Fibroblast of skin of back (primary cell): ENCODE measurements at places on chromosomes 5 and 9.

DNA sequence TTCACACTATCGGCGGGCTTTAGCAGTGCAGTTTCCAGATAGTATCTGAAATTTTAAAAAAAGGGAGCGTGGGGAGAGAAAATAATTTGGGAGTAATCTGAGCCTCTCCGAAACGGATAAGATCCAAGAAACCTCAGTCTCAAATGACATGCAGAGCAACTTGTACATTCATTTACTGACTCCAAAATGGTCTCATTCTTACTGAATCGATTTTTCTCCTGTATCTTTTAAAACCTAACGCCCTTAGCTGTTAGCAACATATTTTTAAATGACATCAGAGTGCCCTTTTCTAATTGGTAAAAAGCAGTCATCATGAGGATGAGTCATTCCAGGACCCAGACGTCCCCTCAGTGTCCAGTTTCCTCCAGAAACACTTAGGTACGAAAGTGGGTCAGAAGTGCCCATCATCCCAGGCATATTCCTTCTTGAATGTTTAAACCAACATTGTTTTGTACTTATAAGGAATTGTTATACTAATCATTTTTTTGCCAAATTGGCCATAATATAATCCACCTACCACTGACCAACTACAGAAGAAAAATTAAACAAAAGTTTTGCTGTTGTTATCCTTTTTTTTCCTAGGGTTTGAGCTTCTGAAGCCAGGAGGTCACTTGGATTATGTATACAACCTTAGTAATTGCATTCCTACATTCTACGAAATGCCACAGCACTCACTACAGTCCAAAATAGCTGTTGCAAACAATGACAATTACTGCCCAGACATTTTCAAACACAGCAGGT, 354.4 kb downstream of the ADAMTS6 start:
- DNase-seq: peak; percentile 72

- DNase-seq: no peak
Measured at GRCh38 chr5:37938076-37938852, 98.4 kb upstream of the GDNF start.

GRCh38 chr5:14724633-14725032, 60.1 kb downstream of the OTULIN start:
- DNase-seq: no peak

DNA sequence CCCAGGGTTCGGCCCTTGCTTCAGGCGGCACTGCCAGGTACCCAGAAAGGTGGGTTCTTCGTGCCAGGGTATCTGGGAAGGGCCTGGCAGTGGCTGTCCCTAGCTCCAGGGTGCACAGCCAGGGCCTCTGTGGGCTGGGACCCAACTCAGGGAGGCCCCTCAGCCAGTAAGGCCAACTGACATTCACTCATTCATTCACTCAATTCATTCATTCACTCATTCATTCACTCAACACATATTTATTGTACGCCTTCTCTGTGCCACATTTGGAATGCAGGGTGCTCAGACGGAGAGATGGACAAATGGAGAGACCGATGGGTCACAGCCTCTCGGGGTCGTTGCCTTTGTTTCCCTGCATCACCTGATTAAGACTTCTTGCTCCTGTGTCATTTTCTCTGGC, 154.9 kb downstream of the GAPVD1 start:
- no peak for DNase-seq

- no peak for DNase-seq
Measured at GRCh38 chr9:110290001-110290400, 33.7 kb upstream of the TXN start.

DNA sequence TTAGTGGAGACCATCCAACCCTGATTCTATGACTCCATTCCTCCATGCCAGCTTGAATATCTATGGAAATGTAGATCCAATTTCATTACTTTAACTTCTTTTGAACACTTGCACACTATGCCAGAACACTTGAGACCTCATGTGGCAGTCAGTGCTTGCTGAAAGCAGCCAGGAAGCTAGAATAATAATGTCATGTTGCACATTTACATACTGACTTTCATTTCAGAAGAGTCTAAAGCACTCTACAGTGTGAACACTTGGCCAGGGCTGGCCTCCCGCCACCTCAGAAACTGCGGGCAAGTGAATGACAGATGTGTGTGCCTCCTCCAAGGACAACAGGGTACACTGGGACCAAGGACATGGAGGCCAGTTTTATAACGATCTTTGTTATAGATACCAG, 97.3 kb downstream of the SLF1 start:
- no peak for DNase-seq

- DNase-seq: no peak
Measured at GRCh38 chr5:26641492-26641891, 396.9 kb downstream of the CDH9 start.

GRCh38 chr5:91225848-91226686, 157.1 kb downstream of the ARRDC3 start:
- DNase-seq: no peak

GRCh38 chr5:55440188-55440646, 94.5 kb downstream of the PLPP1 start:
- peak; percentile 67 for DNase-seq

- DNase-seq: no peak
Measured at GRCh38 chr9:82333671-82334070, 345.1 kb downstream of the SPATA31D1 start.

GRCh38 chr9:36932198-36932597, 101.9 kb downstream of the PAX5 start:
- DNase-seq: no peak

- DNase-seq: no peak
Measured at GRCh38 chr5:165076686-165077085, 1571.3 kb downstream of the MAT2B start.

DNA sequence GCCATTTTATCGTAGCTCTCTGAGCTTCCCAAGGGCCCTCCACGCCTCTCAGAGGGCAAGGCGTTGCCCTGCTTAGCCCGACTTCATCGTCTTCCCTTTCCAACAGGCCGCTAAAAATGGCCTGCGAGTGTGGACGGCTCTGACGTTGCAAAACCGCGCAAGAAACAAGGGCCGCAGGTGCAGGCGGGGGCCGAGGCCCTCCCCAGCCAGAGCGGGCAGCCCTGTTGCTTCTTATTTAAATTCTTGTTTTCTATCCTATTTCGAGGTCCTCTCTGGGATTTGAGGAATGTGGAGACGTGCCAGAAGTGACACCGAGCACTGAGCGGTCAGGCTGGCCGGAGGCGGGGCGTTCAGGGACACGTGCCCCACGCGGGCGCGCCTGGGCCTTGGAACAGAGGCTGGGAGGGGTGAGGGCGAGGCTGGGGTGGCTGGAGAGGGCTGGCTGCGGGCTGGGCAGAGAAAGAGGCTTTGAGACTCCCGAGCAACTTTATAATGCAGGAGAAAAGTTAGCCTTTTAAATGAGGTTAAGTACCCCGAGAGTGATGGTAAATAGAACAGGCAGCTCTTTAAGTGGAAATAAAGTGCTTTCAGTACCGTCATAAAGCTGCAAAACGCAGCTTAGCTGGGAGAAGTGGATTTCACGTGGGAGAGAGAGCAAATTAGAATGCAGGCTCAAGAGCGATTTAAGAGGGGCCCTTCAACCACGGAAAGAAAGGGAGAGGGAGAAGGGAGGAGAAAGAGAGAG, 243.6 kb downstream of the AUH start:
- peak; percentile 89 for DNase-seq

DNA sequence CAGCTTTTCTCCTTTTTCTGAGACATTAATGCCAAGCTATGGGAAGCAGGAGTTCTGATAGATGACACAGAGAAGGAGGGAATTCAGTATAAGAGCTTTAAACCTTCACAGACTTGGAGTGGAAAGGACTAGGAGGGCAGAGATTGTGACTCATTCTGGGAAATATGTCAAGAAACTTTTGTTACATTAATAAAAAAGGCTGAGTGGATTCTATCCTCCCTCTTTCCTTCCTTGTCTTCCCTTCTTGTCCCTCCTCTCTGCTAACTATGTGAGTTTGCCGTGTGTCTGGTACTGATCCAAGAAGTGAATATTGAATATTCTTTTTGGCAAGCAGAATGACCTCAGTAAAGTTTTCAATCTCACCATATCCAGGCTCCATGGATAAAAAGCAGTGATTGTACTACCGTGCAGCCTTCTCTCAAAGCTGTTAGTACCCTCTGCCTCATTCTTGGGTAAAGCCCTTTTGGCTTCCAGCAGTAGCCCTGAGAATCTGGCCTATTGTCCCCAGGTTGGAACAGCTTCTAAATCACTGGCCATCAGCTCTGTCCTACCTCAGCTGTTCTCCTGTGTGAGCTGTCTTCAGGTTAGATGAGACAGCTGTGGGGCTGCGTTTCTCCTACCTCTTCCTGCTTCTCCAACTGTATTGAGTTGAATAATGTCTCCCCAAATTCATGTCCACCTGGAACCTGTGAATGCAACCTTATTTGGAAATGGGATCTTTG, 73.9 kb downstream of the ATG10 start:
- peak; percentile 79 for DNase-seq

DNA sequence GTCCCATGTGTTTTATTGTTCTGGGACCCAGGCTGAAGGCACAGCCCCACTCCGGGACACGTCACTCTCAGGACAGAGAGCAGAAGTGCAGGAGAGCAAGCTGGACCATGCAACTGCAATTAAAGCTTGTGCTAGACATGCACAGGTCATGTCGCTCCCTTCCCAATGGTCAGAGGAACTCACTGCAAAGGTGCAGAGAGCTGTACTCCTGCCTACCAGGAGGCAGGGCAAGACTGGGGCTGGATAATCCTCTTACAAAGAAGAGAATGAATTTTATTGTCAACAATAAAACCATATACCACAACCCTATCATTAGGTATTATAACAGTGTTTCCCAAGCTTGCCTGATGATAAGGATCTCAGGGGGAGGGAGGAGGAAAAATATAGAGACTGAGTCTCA, 74.0 kb upstream of the NEK6 start:
- no peak for DNase-seq

DNA sequence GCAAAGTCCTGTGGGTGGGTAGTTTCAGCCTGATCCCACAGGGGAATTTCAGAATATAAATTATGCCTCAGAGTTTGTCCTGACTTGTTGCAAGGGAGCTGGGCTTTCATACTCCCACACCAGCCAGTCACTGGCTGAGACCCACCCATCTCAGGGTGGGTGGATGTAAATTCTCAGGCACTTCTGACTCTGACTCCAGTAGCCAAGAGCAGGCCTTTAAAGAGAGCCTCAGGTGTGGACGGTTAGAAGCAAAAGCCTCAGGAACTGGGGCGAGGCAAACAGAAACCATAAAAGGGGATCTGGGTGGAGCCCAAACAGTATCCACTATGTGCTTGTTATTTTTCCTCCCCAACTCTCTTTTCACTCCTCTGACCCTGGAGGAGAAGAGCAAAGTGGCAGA, 28.6 kb upstream of the FBXW11 start:
- no peak for DNase-seq

DNA sequence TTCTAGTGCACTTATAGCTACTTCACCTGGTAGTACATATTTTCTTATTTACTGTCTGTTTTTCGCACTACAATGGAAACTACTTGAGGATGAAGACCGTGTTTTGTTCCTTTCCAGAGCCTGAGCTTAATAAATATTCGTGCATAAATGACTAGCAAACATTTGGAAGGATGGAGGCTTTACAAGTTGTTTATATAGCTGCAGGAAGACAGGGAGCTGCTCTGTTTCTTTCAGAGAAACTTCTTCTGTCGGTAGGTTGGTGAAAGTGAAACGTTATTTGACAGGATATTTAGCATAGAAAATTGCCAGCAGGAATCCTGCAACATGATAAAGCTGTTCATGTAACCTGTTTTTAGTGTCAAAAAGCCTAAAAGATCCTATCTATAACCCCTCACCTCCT, 210.6 kb downstream of the PCSK5 start:
- no peak for DNase-seq

DNA sequence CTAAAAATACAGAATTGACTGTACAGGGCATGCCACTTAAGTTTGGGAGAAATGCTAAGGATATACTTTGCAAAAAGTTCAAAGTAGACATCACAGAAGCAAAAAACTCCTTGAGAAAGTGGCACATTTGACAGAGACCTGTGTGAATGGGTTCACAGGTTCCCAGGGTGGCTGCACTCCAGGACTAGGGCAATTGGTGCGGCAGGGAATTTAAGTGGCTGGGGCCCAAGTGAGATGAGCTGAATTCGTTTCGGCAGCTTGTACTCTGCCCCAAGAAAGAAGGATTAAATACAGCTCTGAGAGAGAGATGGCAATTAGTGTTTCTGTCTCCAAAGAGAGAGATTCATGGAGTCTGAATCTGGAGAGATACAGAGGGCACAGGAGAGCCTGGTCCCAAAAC, 280.1 kb downstream of the FBXL17 start:
- no peak for DNase-seq

DNA sequence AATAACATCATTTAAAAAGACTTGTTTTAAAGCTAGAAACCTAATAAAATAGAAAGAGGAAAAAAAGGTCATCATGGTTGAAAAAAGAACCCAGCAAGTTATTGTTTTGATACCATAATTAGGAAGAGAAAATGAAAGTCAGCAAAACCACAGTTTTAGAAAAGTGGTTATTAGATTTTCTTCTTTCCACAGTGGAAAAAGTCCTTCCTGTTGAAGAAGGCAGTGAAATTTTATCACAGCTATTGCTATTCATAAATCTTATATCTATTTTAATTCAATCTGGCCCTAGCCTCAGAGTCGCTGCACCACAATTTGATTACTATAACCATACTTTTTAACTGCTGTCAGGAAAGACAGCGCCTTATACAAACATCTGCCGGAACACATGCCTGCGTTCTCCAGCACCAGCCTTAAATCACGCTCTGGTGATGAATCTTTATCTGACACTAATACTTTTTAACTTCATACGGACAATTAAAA, 60.3 kb downstream of the MAPKAP1 start:
- no peak for DNase-seq
